Stimulated activated naive CD4-positive, alpha-beta T cell treated with Interleukin-2 at 50 U/mL for 16 hours (primary cell): ENCODE measurements at places on chromosomes 12 and 14.

DNA sequence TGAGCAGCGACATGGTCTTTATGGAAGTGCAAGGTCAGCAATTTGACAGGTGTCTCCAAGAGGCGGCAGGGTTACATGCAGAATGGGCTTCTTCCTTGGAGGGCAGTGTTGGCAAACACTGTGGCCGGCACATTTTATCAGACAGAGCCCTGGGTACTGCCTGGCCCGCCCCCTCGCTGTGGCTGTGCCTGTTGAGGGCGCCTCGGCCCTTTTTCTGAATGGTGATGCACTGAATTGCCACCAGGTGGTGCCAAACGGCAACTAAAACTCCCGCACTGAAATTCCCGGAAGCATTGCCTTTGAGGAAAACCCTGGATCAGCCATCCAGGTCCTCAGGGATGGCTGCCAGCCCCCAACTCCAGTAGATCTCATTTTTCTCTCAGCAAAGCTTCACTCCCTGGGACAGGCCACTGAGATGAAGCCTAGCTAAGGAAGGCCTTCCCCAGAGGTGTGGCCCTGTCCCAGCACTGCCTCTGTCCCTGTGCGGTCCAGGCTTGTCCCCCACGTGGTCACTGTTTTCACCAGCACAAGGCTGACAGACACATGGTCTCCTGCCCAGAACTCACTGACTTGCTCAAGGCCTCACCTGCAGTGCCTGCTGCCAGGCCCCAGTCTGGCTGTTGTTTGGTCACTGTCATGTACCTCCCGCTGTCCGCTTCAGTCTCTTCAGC lies 73.6 kb downstream of the TESC start:
- peak; percentile 29 for DNase-seq

GRCh38 chr14:106377432-106377831 lies 851.0 kb downstream of the TMEM121 start:
- no peak for DNase-seq

GRCh38 chr12:9906873-9907272 lies 25.3 kb downstream of the CLEC2A start:
- peak; percentile 8 for DNase-seq

DNA sequence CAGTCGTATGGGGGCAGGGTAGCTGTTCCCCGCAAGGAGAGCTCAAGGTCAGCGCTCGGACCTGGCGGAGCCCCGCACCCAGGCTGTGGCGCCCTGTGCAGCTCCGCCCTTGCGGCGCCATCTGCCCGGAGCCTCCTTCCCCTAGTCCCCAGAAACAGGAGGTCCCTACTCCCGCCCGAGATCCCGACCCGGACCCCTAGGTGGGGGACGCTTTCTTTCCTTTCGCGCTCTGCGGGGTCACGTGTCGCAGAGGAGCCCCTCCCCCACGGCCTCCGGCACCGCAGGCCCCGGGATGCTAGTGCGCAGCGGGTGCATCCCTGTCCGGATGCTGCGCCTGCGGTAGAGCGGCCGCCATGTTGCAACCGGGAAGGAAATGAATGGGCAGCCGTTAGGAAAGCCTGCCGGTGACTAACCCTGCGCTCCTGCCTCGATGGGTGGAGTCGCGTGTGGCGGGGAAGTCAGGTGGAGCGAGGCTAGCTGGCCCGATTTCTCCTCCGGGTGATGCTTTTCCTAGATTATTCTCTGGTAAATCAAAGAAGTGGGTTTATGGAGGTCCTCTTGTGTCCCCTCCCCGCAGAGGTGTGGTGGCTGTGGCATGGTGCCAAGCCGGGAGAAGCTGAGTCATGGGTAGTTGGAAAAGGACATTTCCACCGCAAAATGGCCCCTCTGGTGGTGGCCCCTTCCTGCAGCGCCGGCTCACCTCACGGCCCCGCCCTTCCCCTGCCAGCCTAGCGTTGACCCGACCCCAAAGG lies 804 bp downstream of the GAPDH start:
- peak; percentile 79 for DNase-seq
